ENCODE measurements at places on chromosomes 13 and 19.

GRCh38 chr13:47142105-47142504, 245.3 kb upstream of the HTR2A start:
- no peak for DNase-seq

- no peak for DNase-seq
Measured at GRCh38 chr13:100382785-100383184, 205.8 kb downstream of the GGACT start.

DNA sequence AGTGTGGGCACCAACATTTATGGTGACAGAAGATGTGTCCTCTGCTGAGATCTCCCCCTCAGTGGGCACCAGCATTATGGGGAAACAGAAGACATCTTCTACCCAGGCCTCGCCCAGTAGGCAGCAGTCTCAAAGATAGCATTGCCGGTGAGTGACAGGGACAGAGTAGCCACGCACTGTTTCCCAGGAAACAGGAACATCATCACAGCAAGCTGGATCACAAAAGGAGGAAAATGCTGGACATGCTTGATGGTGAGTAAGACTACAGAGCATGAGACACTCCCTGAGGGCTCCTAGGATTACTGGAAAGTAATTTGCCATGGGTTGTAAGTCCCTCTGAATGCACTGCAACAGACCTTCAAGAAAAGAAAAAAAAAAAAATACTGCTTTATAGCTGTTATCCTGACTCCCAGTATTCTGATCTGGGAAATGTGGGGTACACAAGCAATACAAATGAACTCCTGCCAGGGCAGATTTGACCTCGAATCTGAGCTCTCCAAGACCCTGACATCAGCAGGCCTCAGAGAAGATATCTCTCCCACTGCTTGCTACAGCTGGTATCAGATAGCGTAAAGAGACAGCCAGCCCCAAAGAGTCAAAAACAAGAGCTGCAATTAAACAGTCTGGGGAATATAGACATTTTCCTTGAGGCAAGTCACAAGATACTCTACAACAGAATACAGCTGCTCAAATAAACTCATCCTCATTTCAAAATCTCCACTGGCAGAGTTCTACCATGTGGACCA, 180.4 kb downstream of the RBM26 start:
- no peak for DNase-seq

DNA sequence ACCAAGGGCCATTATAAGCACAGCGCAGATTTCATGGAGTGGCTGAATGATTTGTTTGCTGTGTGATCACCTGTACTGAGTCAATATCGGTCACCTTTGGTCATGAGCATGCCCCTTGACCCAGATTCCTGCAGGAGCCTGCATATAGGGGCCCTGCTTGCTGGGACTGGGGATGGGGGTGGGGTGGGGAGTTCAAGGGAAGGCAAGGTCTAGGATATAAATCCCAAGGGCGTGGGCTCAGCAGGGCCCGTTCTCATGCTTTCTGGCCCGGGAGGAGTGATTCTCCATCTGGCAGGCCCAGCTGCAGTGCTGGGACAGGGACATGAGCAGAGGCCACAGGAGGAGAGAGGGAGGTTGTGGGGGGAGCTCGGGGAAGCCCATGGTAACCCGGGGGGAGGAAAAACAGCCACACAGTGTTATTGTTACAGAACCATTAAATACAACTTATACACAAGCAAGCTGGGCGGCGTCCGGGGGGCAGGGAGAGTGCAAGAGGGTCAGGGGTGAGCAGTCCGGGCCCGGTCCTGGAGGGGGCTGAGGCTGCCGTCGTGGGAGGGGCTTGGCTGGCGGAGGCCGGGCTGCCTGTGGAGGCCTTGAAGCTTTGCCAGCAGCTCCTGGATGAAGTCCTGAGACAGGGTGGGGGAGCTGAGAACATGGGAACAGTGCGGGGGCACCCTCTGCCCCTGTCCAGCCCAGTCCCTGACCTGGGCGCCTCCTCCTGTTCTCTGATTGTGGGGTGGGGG, 5.2 kb downstream of the PPP1R14A start:
- no peak for DNase-seq

Measured in CD4-positive, alpha-beta T cell treated with Interleukin-15 for 1 hour (primary cell).